ENCODE measurements at places on chromosomes 3 and 15.

DNA sequence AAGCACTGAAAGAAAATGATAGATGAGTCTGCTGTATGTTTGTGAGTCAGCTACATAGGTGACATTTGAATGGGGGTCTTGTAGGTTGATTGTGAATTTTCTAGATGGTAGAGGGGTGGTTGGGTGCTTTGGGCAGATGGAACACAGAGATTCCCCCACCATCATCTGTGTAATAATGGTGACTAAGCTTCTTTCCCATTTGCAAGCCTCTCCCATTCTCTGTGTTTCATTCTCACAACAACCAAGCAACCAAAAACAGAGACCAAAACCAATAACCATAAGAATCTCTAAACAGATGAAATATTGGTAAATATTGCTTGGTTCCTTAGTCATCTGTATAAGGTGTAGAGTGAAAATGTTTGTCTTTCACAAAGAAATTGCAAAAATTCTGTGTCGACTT is 17.8 kb upstream of the UTS2B start:
- no peak for DNase-seq

GRCh38 chr3:150410311-150411105 is 2.4 kb downstream of the TSC22D2 start:
- DNase-seq, result peak; percentile 75

DNA sequence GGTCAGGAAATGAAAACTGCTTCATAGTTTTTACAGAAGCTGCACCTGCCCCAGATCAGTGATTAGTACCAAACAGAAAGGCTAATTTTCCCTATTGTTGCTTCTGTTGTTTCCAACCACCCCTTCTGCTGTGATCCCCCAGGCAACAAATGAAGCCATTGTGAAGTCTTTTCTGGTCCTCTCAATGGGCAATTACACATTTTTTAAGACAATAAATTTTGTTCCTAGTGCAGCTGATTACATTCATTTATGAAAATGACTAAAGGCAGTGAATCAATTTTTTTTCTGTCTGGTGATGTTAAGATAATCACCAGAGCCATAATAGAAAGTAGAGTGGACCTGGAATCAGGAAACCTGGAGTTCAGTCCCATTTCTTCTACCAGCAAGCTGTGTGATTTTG is 32.7 kb downstream of the GLDN start:
- no peak for DNase-seq

DNA sequence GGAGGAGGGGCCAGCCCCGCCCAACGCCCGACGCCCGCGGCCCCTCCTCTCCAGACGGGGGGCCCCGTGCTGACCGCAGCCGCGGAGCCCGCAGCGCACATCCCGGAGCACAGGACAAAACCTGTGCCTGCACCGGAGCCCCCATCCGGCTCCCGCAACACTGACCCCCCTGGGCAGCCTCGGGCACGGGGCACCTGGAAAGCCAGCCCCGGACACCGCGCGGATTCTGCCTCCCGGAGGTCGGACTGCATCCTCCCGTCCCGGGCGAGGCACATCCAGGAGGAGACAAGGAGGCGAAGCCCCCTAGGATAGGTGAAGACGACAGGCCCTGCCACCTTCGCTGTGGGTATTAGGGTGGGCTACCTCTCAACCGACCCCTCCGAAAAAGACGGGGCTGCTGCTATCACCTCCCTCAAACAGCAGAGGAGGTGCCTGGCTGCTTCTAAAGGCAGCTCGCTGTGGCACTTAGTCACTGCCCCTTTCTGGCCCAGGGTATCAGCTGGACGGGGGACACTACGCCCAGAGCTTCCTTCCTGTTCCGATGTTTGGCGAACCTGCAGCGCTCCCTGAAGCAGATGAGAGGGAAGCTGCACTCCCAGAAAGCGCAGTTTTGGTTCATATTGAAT is 10.6 kb downstream of the XXYLT1 start:
- DNase-seq, result no peak

DNA sequence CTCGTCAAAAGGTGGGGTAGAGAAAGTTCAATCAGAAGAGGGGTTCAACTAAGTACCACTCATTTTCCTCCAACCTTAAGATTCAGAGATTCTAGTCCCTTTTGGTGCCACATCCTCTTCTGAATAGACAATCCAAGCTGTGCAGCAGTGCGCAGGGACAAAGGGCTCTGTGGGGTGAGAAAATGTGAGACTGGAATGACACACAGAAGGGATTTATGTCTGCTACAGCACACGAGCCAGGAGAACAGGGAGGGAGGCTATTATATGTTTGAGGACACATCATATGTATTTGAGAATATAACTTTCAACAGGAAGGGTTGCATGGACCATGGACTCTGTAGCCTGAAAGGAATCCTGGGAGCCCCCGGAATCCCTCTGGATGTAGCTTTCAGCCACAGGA is 33.0 kb downstream of the LSM3 start:
- DNase-seq, result no peak

GRCh38 chr3:29758434-29759322 is 477.8 kb downstream of the RBMS3 start:
- DNase-seq, result no peak

DNA sequence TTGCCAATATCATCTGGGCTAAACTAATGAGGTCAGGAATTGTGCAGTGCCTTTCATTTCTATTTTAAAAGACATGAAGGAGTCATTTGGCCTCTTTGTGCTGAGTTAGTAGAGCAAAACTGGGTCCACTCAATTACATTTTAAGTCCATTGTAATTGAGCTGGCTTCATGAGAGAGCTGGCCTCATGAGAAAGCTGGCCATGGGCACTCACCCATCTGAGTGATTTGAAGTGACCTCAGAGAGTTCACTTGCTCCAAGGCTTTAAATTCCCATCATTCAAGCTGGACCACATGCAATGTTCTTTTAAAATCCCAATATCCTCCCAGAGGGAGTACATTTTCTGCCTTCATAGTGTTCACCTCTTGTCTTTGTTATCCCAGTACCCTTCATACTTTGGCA is 335.9 kb upstream of the WNT5A start:
- DNase-seq, result no peak

DNA sequence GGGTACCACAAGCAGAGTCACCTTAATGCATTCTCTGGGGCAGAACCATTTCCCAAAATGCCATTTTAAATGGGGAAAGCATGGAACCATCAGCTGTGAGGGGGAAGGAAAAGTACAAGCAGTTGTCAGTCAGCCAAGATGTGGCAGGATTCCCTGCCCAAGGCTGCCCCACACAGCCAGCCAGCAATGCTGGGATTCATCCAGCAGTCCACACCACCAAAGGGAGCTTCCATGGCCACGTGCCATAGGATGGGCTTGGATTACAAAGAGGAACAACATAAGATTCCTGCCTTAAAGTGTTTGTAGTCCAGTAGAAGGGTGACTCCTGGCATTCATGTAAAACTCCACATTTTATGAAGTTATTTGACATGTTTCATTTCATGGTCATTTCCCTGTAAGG is 233.3 kb downstream of the SHOX2 start:
- DNase-seq, result peak; percentile 59
